ENCODE measurements at places on chromosomes 7 and 10.

- no peak for DNase-seq
Observed at GRCh38 chr10:23499372-23500132, 60.7 kb downstream of the OTUD1 start.

GRCh38 chr10:131167036-131167860, 144.3 kb downstream of the TCERG1L start:
- no peak for DNase-seq

- DNase-seq: peak; percentile 20
Observed at GRCh38 chr7:28986765-28987110, 28.6 kb upstream of the TRIL start.

- no peak for DNase-seq
Observed at GRCh38 chr10:3295582-3296151, 123.1 kb upstream of the PITRM1 start.

Data from anterior cingulate cortex (tissue), 58 donors.